Coronary artery (tissue), 2 donors: ENCODE measurements at places on chromosomes 16 and 17.
A peak's percentile ranks its signal among the peaks of the same experiment; 100 is the strongest.

- DNase-seq: no peak
Observed at GRCh38 chr17:56297184-56297583, 143.9 kb downstream of the ANKFN1 start.

- DNase-seq: no peak
Observed at GRCh38 chr16:78574571-78574970, 475.1 kb downstream of the WWOX start.

DNA sequence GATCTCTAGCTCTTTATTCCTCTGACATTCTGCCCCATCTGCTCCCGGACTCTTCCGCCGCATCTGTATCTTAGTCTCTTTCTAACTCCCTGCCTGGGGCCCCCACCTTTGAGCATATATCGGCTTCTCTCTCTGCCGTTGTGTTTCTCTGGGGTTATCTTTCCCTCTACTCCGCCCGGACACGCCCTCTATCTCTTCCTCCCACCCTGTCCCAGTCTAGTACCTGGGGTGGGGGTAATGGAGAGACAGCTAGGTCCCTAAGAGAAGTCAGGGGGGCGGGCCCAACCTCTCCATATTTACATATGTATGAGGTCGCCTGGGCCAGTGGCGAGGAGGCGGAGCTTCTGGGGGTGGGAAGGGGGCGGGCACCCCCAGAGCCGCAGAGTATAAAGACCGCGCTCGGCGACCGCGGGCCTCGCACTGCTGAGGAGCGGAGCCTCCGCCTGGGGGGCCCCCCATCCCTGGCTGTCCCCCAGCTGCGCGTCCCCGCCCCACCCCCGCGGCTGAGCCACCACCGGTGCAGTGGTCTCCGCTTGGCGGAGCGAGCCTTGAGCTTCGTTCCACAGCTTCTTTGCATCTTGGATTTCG, at the start of gene ATP1B2:
Gene ATP1B2 (plus strand): TSS at position 418 of the 588 bp plus-strand sequence. CDS start 593 bp downstream, outside the sequence.
- no peak for DNase-seq

DNA sequence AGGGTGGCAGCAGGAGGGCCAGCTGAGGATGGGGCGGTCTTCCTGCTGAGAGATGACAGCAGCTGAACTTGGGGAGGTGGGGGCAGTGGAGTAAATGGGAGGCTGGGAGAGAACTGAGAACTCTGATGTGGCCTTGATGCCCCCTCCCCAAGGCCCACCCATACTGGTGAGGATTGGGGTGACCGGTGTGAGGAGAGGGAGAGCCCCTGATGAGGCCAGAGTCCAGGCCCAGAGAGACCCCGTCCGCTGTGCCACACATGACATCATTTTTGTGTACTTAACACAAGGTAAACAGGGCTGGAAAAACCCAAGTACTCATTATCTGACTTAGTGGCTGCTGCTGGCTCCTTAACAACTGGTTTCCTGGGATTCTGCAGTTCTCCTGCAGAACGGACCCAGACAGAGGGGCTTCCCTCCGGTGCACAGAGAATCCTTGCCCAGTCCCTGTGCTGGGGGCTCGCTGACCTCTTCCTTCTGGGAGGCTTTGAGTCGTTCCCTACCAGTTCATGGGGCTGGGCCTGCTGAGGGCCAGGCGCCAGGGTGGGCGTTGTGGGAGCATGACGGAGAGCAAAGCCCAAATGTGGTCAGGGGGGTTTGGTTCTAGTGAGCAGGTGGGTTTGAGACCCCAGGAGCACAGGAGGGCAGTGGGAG, 207.6 kb downstream of the RAB11FIP4 start:
- peak; percentile 58 for DNase-seq

DNA sequence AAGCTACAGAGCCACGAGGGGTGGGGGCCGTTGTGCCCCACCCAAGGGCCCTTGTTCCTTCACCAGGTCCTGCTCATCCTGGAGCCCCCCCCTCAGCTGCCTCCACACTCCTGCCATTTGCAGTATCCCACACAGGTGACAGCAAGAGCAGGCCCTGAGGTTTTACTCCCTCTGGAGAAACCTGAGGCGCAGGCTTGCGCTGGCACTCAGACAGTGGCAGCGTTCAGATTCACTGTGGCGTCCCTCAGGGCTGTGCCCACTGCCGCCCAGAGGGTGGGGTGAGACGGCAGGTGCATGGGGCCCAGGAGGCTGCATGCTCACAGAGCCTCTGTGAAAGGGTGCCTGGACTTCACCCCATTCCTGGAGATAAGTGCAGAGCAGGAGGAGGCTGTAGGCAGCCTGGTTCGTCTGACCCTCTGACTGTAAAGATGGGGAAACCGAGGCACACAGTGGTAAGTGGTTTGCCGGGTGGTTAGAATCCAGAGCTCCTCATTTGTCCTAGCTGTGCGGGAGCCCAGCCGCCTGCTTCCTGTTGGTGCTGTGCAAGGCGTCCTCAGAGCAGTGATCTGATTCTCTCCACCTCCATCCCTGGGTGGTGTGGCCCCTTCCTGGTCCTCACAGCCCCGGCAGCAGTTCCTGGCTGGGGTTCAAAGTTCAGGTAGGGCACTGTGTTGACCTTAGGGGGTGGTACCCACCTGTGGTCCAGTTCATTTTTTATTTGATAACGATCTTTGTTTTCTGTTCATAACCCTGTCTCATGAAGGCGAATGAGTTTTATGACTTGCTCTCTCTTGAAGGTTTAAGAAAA, 1.6 kb downstream of the SPIRE2 start:
- no peak for DNase-seq

GRCh38 chr17:804541-805435, 22.6 kb downstream of the MRM3 start:
- no peak for DNase-seq

DNA sequence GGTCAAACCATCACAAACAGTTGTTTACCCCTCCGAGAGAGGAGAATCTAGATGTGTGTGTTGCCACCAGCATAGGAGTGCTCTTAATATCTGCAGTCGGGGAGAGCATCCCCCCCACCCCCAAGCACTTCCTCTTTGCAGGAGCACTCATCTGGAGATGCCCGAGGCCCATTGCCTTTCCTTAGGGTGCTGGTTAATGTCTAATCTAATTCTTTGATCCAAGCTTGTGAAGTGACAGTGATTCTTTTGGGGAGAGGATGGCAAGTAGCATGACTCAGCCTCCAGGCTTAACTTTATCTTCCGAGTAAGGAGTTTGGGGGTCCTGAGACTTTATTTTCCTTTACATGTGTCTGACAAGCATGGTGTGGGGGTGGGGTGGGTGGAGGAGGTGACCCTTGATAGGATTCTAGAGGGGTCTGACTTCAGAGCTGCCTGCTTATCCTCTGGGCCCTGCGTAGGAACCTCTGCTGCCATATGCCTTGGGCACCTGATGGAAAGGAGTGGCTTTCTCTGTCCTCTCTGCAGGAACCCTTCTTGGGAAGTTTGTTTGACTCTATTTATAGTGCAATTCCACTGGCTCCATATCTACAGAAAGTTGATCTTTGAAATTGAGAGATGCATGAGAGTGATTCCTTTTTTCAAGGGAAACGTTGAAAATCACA, 207.1 kb downstream of the SPECC1 start:
- no peak for DNase-seq

DNA sequence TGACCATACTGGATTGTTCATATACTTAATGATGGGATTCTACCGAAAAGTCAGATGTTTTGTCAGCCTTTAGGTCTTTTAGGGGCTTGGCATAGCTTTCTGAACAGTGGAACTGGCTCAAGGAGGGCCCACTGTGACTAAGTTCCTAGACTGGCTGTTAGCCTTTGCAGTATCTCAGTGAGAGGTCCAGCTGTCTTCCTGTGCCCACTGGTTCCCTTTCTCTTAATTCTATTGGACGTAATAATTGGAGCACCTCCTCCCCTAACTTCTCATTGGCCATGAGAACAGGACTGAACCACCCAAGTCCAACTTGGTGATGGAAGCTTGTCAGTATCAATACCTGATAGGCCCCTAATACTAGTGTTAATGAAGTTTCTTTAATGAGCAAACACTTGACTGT, 13.5 kb downstream of the KPNA2 start:
- peak; percentile 3 for DNase-seq

- DNase-seq: no peak
Observed at GRCh38 chr17:36730095-36730808, 128.9 kb downstream of the MRM1 start.
